Endothelial cell of umbilical vein (primary cell): ENCODE measurements at places on chromosomes 5 and 9. TPM values are rescaled to one million over a fixed set of nuclear protein-coding genes. Genes with fewer than 3 reads are reported as not detected.

Gene IL7R
- polyA plus RNA-seq: 1.0 and 1.2 TPM in 2 replicates

Gene RANBP17
- 5.6 and 6.1 TPM in 2 replicates for polyA plus RNA-seq

Gene F12
- polyA plus RNA-seq: 1.4 and 2.7 TPM in 2 replicates

Gene GCNT4
- polyA plus RNA-seq: not detected in 2 replicates

Gene CCNO
- polyA plus RNA-seq: 0.37 and 0.60 TPM in 2 replicates

Gene PKD2L2
- not detected in 2 replicates for polyA plus RNA-seq

Gene C1QTNF2
- 0.46 and 0.52 TPM in 2 replicates for polyA plus RNA-seq
